ENCODE measurements at places on chromosomes 4 and X.
A peak's percentile ranks its signal among the peaks of the same experiment; 100 is the strongest.

GRCh38 chrX:9710332-9710731 is 55.3 kb downstream of the GPR143 start:
- no peak for DNase-seq

GRCh38 chr4:144499777-144500176 is 146.2 kb upstream of the HHIP start:
- no peak for DNase-seq

DNA sequence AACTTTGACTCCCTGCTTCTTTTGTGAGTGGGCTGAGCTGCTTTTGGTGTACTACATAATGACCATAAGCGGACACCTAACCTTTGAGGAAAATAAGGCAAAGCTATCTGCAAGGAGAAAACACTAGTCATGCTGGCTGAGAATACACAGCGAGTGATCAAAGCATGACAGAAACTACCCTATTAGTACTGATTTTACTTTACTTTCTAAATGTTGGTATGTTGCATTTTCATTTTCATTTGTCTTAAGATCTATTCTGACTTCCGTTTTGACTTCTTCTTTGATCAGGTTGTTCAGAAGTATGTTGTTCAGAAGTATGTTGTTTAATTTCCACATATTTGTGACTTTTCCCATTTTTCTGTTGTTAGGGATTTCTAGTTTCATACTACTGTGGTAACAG is 361.1 kb downstream of the TRAM1L1 start:
- no peak for DNase-seq

GRCh38 chr4:111930659-111931058 is 214.6 kb upstream of the FAM241A start:
- DNase-seq = no peak

- no peak for DNase-seq
Observed at GRCh38 chrX:2811271-2811670, 17.5 kb upstream of the GYG2 start.

DNA sequence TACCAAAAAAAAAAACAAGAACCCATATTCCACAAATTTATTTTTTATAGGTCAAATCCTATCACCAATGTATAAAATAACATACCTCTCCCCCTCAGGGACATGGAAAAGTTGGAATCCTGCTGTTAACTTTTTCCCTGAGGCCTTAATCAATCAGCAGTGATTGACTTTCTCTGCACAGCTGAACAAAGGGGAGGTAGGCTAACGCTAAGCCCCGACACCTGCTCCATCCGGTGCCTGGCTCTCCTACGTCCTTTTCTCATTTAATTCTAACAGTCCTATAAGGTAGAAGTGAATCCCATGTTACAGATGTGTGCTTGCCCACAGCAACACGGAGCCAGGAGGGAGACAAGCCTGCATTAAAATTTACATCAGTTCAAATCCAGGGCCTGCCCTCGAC is 2.8 kb downstream of the CENPU start:
- no peak for DNase-seq

- no peak for DNase-seq
Observed at GRCh38 chrX:108087792-108088191, 3.5 kb downstream of the PSMD10 start.

DNA sequence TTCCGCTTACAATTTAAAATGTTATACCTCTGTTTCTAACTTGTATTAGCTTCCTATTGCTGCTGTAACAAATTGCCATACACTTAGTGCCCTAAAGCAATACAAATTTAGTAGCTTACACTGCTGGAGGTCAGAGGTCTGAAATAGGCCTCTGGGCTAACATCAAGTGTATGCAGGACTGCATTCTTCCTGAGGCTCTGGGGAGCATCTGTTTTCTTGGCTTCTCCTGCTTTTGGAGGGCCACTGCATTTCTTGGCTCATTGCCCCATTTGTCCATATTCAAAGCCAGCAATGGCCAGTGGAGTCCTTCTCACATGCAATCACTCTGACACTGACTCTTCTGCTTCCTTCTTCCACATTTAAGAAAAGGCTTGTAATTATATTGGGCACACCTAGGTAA is 639.8 kb upstream of the INTU start:
- DNase-seq = no peak

GRCh38 chr4:77232653-77233052 is 75.6 kb downstream of the CCNG2 start:
- peak; percentile 48 for DNase-seq

DNA sequence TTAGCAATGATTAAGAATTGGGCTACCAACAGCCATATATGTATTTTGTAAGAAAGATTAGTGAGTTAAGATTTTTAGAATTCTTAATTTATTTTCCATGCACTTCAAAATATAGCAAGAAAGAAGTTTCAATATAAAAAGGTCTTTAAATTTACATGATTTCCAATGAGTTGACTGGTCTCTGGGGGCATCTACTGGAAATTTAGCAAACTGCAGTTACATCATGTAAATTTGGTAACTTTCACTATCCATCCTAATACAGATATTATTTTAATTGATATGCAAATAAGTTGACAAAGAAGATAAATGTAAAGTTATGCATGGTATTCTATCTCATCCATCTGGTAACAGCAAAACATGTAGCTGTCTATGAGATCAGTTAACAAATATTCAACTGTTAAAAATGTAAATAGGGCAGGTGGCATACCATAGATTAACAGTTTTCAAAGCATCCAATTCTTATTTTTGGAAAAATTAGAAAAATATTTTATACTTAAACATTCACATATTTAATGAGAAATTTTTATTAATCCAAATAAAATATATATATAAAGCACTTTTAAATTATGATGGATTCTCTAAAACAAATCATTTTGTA is 29.1 kb downstream of the TTC29 start:
- peak; percentile 63 for DNase-seq

GRCh38 chrX:21373637-21374162 is 518 bp upstream of the CNKSR2 start:
- peak; percentile 1 for DNase-seq

- DNase-seq = no peak
Observed at GRCh38 chr4:26763063-26763462, 97.6 kb upstream of the STIM2 start.
